ENCODE measurements at places on chromosomes 4 and X. TPM values are rescaled to one million over a fixed set of nuclear protein-coding genes. Genes with fewer than 3 reads are reported as not detected.

Gene HS3ST1
- total RNA-seq: 2.3 TPM

Gene AR
- not detected for total RNA-seq

Gene UBE2K
- 14.2 TPM for total RNA-seq

Gene SOD3
- total RNA-seq: 0.64 TPM

Gene PRKX
- total RNA-seq: 45.8 TPM

Gene UGT2A1
- not detected for total RNA-seq

Gene RBM46
- total RNA-seq: under 0.01 TPM

Gene PAGE5
- total RNA-seq: not detected

Gene INTS6L
- 5.5 TPM for total RNA-seq

Gene NXF3
- total RNA-seq: not detected

Gene GABRE
- total RNA-seq: 16.8 TPM

Gene SATL1
- total RNA-seq: not detected

Gene MUC7
- total RNA-seq: not detected

Gene DCAF8L2
- not detected for total RNA-seq
